CD4-positive, alpha-beta T cell treated with Interleukin-17A for 1 hour (primary cell): ENCODE measurements at places on chromosomes 6 and 20.

DNA sequence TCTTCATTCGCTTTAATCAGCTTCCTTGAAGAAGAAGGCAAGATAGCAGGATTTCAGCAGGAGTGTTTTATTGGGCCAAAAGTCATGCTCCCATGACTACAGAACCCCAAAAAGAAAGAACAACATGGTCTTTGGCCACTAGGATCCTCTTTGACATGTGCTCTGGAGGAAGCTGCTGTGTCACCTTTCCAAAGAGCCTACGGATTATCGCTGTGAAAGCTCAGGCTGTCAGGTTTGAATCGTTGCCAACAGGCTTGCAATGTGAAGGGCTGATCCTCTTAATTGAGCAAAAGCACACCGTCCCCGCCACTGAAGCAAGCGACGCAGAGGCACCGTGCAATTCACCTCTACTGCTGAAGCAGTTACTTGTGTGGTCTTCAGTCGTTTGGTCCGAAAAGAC, 29.0 kb downstream of the MYLIP start:
- no peak for DNase-seq

DNA sequence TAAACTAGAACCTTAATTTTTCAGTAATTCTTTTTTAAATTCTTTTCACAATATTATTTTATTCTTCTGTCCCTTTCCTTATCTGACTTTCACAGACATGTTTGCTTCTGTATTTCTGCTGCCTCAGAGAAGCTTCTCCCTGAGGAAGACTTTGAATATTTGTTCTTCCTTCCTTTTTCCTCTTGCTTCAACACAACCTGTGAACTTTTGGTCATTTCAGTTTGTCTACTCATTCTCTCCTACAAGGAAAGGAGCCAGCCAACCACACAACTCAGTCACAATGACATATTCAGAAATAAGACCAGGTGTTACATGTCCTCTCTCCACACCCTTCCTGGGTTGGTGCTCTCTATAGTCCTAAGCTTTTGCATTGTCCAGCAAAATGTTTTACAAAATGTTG, 310.4 kb downstream of the TFAP2B start:
- DNase-seq, result no peak

- DNase-seq, result no peak
Observed at GRCh38 chr6:49607391-49607982, 29.2 kb downstream of the RHAG start.

DNA sequence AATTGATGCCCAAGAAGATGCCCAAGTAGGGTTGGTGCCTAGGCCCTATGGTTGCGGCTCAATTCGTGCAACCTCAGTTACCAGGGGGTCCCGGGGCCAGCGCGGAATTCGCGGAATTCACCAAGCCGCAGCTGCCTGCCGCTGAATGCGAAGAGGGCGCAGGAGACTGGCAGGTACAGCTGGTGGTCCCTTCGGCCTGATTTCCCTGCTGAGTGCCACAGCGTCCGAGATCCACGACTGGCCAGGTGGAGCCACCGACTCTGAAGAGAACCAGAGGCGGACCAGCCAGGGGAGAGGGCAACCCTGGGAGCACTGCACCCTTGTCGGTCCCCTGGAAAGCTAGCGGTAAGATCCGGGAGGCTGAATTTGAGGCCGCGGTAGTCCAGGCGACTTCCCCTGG, 6.8 kb upstream of the TFAP2D start:
- DNase-seq, result no peak

GRCh38 chr20:63847237-63848002, 13.9 kb upstream of the ABHD16B start:
- no peak for DNase-seq

GRCh38 chr20:49966861-49967260, 15.9 kb upstream of the SNAI1 start:
- DNase-seq, result no peak

DNA sequence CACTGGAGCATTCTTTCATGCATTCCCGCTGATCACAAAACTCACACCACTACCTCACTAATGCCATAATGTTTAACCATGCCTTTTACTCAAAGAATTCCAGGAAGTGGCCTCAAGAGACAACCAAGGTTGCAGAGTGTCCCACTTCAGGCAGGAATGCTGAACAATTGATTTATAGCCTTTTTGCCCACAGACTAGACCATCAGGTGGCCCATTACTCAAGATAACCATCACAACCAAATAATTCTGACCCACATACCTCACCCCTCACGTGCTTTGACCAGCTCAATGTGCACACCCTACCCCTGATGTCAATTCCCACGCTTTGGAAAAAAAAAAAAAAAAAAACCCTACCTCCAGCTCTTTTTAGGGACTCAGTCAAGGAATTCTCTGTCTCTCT, 220.6 kb upstream of the UFL1 start:
- DNase-seq, result no peak

DNA sequence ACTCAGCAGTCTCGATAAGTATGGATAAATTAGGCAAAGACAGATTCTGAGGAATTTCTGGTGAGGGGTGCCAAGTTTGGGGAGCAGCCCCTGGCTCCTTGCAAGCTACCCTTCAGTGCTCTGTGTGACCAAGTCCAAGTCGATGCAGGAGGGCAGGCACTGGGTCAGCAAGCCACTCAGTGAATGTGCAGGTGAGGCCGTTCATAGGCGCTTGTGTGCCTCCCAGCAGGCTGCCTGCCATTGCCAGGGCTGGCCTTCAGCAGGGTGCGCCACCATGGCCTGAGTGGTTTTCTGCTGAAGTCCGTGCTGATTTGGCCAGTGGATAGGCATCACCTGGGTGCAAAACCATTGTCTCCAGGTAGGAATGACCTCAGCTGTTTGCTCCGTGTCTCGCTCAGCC, 3.3 kb upstream of the GNRH2 start:
- DNase-seq, result no peak

DNA sequence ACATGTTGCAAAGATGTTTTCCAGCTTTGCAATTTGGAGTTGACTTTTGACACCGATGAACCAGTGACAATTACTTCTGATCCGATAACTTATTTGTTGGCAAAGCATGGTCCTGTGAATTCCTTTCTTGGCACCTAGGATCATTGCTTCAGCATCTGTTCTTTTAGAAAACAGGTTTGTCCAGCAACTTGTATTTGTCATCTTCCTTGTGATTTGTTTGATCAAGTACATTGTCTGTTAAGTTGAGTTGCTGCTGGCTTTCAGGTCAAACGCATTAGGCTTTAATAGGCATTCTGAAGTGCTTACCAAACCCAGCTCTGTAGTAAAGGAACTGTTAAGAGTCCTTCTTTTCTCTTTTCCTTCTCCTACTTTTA, 192.4 kb upstream of the ZNF217 start:
- DNase-seq, result no peak

DNA sequence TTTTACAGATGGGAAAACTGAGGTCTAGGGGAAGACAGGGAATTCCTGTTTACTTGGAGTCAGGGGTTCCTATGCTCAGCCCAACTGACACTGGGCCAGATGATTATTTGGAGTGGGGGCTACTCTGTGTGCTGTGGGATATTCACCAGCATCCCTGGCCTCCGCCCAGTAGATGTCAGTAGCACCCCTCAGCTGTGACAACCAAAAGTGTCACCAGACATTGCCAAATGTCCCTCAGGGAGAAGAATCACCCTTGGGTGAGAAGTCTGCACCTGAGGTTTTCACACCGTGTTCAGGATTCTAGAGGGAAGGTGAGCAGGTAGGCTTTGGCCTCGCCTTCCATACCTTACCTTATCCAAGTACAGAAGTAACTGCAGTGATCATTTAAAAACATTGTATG, 27.6 kb downstream of the CDH26 start:
- no peak for DNase-seq

DNA sequence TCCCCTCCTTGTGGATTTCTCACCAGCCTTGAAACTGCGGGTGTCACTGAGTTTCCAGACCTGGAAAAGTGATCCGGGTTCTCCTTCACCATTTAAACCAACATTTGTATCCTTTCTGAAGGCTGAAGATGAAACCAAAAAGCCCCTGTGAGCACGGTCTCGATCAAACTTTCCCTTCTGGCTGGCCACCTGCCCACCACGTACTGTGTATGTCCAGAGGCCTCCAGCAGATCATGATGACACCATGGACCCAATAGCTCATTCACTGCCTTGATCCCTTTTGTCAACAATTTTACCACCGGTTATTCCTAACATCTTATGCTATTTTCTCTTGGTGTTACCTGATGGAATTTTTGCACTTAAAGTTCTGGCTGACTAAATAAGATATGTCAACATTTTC, 15.6 kb downstream of the ULBP1 start:
- no peak for DNase-seq

DNA sequence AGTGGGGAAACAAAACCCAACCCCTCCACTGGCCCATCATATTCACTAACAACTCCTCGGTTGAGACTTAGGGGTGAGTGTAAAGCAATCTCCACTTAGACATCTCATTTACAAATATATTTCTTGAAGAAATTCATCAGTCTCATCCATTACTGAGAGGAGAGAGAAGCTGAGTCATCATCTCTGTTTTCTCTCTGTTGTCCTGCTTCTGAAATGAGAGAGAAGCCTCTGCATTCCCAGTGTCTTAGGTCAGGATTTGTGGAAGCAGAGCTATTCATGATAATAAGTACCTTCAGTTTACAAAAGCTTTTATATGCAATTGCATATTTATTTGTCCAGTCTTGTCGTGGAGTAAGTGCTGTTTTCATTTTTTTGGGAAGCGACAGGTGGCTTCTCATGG, 879 bp downstream of the MEP1A start:
- DNase-seq, result no peak

DNA sequence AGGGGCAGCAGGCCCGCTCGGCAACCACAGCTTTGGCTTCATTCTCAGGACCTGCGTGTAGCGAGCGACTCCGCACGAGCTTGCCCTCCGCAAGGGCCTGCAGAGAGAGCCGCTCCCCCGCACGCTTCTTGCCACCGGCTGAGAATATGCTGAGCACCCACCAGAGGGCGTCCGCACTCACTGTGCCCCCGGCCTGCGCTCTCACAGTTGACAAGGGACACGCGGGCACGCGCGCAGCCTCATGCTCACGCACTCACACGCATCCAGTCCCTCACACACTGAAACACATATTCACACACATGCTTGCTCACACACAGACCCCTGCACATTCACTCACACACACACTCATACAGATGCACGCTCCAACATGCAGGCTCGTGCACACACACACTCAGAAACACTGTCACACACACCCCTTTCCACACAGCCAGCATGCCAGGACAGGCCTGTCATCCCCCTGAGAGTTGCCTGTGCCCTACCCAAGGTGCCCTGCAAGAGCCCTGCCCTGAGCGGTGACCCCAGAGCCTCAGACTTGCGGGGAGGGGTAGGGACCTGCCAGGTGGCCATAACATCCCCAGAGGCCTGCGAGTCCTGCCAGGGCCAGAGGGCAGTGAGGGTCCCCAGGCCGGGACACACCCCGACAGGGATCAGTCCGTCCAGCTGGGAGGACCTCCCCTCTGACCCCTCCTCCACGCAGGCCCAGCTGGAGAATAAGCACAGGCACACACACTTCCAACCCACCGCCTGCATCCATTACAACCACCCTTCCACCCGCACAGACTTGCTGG, 174.1 kb downstream of the BMP7 start:
- peak; percentile 43 for DNase-seq

GRCh38 chr20:21503345-21503744, 10.5 kb downstream of the NKX2-2 start:
- no peak for DNase-seq

DNA sequence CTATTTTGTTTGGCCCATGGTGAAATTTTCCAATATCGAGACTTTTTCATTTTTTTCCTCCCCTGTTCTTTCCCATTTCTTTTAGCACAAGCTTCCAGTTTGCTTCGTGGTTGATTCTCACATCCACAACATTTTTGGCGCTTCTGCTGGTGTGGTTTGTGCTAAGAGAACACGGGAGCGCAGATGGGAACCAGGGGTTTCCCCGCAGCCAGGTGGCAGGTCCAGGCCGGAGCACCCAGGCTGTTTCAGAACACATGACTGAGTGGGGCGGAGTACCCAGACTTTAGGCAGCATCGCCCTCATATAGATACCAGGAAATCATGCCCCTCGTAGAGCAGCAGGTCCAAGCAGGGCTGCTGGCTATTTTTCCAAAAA, 58.0 kb downstream of the SYTL3 start:
- DNase-seq, result no peak

- DNase-seq, result no peak
Observed at GRCh38 chr6:125192610-125192930, 39.0 kb downstream of the TPD52L1 start.

GRCh38 chr6:28589234-28589956, 63.7 kb downstream of the GPX5 start:
- peak; percentile 23 for DNase-seq

DNA sequence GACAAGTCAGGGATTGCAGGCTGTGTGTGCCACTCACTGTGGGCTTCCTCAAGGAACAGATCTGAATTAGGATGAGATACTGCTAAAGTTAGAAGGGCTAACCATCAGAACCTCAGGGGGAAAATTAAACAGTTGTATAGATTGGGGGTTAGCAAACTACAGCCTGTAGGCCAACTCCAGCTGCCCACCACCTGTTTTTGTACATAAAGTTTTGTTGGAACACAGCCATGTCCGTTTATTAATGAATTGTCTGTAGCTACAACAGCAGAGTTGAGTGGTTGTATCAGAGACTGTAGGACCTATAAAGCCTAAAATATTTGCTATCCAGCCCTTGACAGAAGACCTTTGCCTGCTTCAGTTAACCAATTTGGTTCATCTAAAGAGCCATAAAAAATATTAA, 127.2 kb upstream of the ECI2 start:
- DNase-seq, result no peak

DNA sequence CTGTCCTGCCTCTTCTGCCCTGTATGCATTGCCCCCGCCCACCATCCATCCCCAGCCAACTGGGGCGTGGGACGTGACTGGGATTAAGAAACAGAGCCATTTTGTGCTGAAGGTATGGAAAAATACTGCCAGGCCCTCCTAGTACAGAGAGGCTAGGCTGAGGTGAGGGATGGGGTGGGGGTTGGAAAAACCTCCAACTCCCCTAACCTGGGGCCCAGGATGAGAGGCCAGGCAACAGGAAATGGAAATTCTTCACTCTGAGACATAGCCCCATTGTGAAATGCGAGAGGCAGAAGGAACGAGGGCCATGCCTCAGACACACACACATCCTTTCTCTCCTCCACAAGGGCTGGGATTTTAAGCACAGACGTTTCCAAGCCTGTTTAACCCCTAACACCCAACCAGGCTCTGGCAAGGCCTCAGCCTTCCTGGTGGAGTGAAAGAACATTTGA, 19.9 kb downstream of the KCNK5 start:
- DNase-seq, result no peak

DNA sequence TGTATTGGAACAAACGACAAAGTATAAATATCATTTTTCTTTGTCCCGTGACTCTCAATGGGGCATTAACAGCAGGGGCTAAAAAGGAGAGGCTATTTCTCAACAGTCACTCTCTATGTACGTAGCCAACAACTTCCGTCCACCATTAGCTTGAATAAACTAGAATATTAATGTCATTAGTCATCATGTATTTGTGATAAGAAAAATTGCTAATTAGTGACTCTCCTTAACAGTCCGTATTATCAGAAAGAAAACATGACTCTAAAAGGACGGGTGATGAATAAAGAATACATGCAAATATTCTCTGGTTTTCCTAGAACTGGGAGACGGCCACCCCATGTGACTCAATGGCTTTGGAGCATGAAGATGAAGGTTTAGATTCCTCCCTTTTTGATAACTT, 18.6 kb downstream of the VIP start:
- no peak for DNase-seq
